ENCODE measurements at places on chromosomes 5 and 9.

- DNase-seq: no peak
Measured at GRCh38 chr5:4093236-4093635, 497.6 kb downstream of the IRX1 start.

GRCh38 chr9:86531971-86532640 lies 177.9 kb upstream of the TUT7 start:
- DNase-seq: no peak

- no peak for DNase-seq
Measured at GRCh38 chr9:81776390-81776789, 87.0 kb upstream of the TLE1 start.

DNA sequence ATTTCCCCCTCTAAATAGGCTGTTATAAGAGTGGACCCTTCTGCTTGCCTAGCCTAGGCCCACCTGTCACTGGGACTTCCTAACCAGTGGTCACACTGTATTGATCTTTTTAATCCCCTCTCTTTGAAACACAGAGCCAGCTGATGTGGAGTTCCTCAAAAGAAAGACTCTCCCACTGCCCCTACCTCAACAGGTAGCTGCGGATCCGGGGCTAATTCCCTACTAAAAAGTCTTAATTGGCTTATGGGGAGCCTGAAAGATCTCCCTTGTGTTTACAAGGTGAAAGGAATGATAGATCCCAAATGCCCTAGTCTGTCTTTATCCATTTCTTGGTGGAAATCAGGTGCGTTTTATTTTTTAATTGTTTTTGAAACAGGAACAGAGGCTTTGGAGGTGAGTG lies 2.0 kb downstream of the NEUROG1 start:
- no peak for DNase-seq

GRCh38 chr9:108469654-108470053 lies 386.1 kb downstream of the ACTL7B start:
- DNase-seq: no peak

- DNase-seq: no peak
Measured at GRCh38 chr9:122221183-122221811, 7.5 kb downstream of the LHX6 start.

GRCh38 chr5:142611154-142611553 lies 74.7 kb downstream of the FGF1 start:
- DNase-seq: peak; percentile 21

DNA sequence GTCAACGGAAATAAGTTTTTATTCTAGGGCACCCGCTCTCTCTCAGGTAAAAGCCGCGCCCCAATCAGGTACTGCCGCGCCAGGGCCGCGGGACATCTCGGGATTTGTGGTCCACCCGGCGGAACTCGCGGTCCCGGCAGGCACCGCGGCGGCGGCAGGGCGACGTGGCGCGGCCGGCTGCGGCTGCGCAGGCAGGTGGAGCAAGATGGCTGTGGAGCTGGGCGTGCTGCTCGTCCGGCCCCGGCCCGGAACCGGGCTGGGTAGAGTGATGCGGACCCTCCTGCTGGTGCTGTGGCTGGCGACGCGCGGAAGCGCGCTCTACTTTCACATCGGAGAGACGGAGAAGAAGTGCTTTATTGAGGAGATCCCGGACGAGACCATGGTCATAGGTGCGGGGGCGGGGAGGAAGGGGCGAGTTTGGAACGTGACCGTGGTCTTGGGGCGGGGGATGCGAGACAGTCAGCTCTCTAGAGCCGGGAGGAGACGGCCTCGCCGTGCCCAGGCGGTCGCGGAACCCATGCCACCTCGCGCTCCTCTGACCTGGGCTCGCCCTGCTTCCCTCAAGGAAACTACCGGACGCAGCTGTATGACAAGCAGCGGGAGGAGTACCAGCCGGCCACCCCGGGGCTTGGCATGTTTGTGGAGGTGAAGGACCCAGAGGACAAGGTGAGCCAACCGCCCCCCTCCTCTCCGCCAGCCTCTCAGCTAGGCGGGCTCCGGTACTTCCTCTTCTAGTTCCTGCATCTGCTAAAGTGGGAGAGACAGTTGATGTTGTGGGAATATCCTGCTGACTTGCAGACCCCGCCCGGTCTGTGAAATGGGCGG lies at the start of gene TMED9:
Gene TMED9 (plus strand): TSS at position 194 of the 825 bp plus-strand sequence. CDS start 12 bp downstream, at position 206.
- peak; percentile 69 for DNase-seq

GRCh38 chr5:27788184-27788583 lies 749.8 kb upstream of the CDH9 start:
- no peak for DNase-seq

DNA sequence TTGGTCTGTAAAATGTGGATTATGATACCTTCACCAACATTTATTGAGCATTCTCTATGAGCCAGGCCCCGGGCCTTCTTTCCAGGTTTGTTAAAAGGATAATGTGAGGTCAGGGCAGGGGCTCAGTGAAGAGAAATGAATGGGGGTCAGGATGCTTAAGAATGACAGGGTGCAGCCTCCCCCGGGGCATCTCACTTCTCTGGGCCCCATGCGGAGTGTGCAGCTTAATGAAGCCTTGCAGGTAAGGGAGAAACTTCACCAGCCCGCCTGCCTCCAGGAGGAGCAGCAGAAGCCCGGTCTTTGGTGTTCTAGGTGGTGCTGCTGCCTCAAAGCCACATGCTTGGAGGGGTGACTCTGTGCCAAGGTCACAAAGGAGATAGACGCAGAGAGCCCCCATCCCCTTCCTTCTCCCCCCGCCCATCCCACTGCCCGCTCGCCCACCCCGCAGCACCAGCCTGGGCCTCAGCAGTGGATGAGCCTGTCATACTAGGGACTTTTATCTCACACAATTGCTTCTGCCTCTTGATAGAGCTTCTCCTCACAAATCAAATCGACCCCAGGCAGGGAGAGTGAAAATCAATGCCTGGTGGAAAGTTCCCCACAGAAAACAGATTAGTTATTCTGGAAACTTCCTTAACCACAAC lies 244.8 kb downstream of the PBX3 start:
- DNase-seq: no peak

GRCh38 chr9:34374905-34375552 lies 1.7 kb downstream of the MYORG start:
- DNase-seq: no peak

- no peak for DNase-seq
Measured at GRCh38 chr5:151601391-151601790, 10.3 kb upstream of the FAT2 start.

Data from activated T-helper 1 cell treated with anti-CD3 and anti-CD28 coated beads, Interleukin-2, amount 50 U/mL, for 16 hours (primary cell).